ENCODE measurements at places on chromosomes 3 and 15.

DNA sequence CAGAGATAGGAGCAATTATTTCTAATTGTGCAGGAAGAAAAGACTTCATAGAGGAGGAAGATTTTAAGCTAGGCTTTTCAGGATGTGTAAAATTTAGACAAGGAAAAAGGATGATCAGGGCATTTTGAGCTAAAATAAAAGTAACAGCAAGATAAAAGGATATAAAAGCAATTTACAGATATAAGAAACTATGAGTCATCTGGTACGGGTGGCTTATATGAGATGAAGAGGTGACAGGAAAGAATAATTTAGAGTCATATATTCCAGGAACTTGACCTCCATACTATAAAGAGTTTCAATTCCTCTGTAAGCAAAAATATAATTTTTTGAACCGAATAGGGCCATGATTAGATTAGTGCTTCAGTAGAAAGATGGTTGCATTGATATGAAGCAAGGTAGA lies 273.7 kb downstream of the RBMS3 start:
- no peak for DNase-seq

- no peak for DNase-seq
These were observed 109.2 kb downstream of the EPHB1 start for GRCh38 chr3:134904241-134904771.

- DNase-seq, result no peak
These were observed 27.4 kb upstream of the CACNA2D3 start for GRCh38 chr3:54094926-54095325.

DNA sequence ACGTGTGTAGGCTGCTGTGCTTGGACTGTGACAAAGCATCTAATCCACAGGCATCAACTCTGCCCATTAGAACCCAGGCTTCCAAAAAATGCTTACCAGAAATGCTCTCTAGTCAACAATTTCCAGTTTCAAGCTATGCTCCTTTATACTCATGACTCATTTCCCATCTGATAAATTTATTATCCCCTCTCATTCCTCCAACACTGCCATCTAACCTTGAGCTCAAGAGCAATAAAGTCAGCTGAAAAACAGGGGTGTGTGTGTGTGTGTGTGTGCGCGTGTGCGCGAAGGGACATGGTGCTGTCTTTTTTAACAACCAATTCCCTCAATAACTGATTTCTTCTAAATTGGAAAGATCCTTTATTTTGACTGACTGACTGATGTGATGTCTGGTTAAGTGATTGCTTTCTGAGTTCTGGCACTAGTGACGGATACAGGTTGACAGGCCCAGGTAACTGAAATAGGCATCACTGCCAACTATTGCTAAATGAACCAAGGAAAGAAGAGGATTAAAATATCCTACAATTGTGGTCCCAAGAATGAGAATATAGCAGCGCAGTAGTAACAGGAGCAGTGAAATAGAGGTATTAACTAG lies 405.5 kb downstream of the ZNF385D start:
- DNase-seq, result no peak

DNA sequence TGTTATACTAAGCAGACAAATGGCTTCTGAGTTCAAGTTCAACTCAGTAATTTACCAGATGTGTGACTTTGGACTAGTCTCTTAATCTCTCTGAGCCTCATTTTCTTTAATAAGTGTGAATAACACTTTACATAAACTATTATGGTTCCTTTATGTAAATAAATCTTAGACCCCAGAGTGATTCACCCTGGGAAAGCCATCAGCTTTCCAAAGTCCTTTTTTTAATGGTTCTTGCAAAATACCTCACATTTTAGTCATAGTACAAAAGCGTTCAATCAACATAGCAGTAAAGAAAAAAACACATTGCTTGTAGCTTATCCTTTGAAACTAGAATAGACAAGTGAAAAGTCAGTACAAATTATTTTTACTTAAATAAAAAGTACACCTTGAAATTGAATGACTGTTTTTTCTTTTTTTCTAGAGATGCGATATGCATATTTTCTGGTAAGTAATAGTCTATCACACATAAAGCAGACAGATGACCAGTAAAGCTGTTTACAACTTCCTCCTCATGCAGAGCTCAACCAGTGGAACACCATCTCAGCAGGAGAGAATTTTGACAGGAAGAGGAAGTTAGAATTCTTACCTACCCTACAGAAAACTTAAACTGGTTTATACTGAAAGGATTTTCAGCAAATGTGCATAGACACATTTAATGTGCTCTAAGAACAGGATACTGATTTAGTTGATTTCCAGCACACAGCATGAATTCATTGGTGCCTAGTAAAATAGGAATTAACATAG lies 123.0 kb upstream of the AGBL1 start:
- no peak for DNase-seq

- no peak for DNase-seq
These were observed 155.7 kb downstream of the NEK10 start for GRCh38 chr3:27213450-27213849.

- DNase-seq, result no peak
These were observed 438.2 kb upstream of the ARRDC4 start for GRCh38 chr15:97522347-97522746.

- no peak for DNase-seq
These were observed 52.0 kb downstream of the DNAJC13 start for GRCh38 chr3:132469326-132469725.

GRCh38 chr3:119401069-119401468 lies 62.3 kb downstream of the TMEM39A start:
- DNase-seq, result no peak

DNA sequence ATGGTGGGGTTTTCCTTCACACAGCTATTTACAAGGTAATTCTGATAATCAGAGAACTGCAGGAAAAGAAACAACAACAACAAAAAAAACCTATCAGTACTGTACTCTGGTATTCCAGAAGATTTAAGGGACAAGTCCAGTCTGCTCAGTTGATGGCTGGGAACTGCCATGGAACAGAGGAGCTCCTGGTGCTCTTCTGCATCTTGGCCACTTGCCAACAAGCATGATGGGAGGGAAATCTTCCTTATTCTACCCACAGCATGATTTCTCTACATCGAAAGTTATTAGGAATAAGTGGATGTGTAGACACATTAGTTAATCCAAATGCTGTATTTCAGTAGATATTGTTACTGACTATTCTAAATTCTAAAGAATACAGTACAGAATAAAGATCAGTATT lies 51.7 kb downstream of the RASGRP1 start:
- DNase-seq, result no peak
